Smooth muscle cell of trachea (primary cell): ENCODE measurements at places on chromosomes 11 and 22. TPM values are rescaled to one million over a fixed set of nuclear protein-coding genes. Genes with fewer than 3 reads are reported as not detected.

TMEM132A gene
- total RNA-seq = 7.7 and 30.3 TPM in 2 replicates

CHEK1 gene
- total RNA-seq = 22.0 and 47.6 TPM in 2 replicates

MOV10L1 gene
- total RNA-seq = 1.0 and 1.3 TPM in 2 replicates

EI24 gene
- 95.4 and 159 TPM in 2 replicates for total RNA-seq

KIAA1671 gene
- 0.17 and 0.29 TPM in 2 replicates for total RNA-seq

A4GALT gene
- 35.8 and 43.2 TPM in 2 replicates for total RNA-seq

C11orf86 gene
- total RNA-seq = not detected in 2 replicates

PANX2 gene
- 0.17 and 0.29 TPM in 2 replicates for total RNA-seq
